ENCODE measurements at places on chromosomes 1 and 21.

GRCh38 chr1:29876902-29877301, 640.6 kb downstream of the PTPRU start:
- no peak for DNase-seq

GRCh38 chr1:38046884-38047602, 450 bp upstream of the POU3F1 start:
- peak; percentile 92 for DNase-seq

GRCh38 chr1:32540605-32541004, 1.4 kb downstream of the ZBTB8A start:
- DNase-seq, result no peak

- DNase-seq, result no peak
These were observed 1.3 kb downstream of the TTLL7 start for GRCh38 chr1:83997631-83998030.

DNA sequence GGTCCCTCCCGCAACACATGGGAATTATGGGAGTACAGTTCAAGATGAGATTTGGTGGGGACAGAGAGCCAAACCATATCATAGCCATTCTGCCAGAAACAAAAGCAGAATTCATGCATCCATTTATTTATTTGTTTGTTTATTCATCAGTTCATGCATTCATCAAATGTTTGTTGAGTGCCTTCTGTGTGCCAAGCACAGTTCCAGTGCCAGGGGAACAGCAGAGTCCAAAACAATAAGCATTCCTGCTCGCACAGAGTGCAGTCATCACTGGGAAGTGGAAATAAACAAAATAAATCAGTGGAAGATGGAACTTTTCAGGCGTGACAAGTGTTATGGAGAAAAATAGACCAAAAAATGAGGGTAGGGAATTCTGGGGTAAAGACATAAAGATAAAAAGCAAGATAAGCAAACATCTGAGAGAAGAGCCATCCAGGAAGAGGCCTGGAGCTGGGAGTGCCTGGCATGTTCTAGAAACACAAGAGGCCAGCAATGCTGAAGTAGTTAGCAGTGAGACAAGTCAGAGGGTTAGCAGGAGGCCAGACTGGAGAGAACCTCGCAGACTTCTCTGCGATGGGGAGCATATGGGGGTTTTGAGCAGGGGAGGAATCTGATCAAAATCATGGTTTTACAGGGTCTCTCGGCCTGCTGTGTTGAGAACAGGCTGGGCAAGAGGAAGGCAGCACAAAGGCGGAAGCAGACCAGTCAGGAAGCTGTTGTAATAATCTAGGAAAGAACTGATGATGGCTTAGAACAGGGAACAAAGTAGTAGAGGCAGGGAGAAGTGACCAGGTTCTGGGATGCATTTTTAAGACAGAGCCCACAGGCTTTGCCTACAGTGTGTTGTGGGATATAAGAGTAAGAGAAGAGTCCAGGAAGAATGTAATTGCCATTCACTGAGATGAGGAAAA, 113.2 kb downstream of the GLUL start:
- no peak for DNase-seq

Measured in activated effector memory CD4-positive, alpha-beta T cell treated with anti-CD3 and anti-CD28 coated beads, Interleukin-2, amount 50 U/mL, for 16 hours (primary cell).